ENCODE measurements at places on chromosomes 1 and 21.

GRCh38 chr1:30130099-30130498 lies 593.3 kb downstream of the MATN1 start:
- DNase-seq, result no peak

- no peak for DNase-seq
Observed at GRCh38 chr1:114458237-114458777, 52.7 kb downstream of the TRIM33 start.

GRCh38 chr1:156885880-156886355 lies 7.6 kb upstream of the PEAR1 start:
- no peak for DNase-seq

- peak; percentile 48 for DNase-seq
Observed at GRCh38 chr1:869499-870244, 54.1 kb upstream of the SAMD11 start.

GRCh38 chr21:41482301-41482700 lies 25.7 kb downstream of the TMPRSS2 start:
- no peak for DNase-seq

- DNase-seq, result peak; percentile 66
Observed at GRCh38 chr1:208081972-208082371, 162.2 kb downstream of the PLXNA2 start.

- no peak for DNase-seq
Observed at GRCh38 chr1:181704546-181704945, 221.2 kb downstream of the CACNA1E start.

DNA sequence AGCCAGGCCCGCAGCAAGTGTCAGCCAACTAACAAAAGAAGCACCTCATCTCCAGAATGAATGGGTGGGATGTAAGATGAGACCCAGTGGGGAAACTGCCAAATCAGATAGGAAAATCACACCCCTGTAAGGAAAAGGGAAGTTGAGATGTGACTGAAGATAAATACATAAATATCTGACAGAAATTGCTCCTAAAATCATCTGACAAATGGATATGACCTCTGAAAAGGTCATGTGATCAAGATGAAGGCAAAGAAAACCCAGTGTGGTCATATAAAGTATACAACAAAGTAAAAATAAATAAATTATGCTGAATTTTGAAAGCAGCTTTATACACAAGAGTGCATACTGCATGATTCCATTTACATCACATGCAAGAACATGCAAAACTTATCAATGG lies 12.7 kb downstream of the SIPA1L2 start:
- DNase-seq, result no peak

- no peak for DNase-seq
Observed at GRCh38 chr1:85707267-85707989, 805 bp downstream of the ZNHIT6 start.

GRCh38 chr1:214504330-214504729 lies 47.1 kb downstream of the PTPN14 start:
- DNase-seq, result no peak

- no peak for DNase-seq
Observed at GRCh38 chr1:118905196-118905595, 82.9 kb downstream of the TBX15 start.

DNA sequence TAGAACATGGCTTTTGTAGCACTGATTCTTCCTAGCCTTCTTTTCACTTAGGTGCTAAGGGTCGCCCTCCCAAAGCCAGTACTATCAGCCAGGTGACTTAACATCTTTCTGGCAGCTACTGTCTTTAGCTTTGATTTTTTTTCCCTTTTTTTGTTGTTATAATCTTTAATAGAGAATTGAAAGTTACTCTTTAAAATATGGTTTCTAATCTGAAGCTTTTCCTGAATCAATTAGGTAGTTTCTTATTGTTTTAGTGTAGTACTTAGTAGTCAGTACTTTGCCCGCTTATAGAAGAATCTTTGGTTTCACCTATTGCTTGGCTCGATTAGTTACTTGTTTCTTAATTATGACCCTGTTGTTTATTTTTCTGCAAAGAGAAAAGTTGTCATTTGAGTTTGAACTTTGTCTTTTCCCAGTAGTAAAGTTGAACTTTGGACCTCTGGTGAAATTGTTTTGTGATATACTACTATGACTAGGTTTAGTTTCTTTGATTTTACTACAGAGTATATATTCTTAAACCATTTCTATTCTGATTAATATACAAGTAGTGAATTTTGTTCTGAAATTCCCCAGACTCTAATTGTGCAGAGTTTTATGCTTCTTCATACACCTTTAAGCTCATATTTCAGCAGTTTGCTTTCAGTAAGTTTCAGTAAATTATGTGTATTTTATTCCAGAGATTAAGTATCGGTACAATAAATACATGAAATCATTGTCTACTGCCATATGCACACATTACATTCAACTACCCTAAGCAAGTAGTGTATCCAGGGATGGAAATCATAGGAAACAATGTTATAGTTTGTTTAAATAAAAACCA lies 3.9 kb downstream of the MAGI3 start:
- no peak for DNase-seq

GRCh38 chr1:56375326-56375804 lies 204.0 kb downstream of the PLPP3 start:
- no peak for DNase-seq
